NCI-H69 (cell line): ENCODE measurements at places on chromosomes 5 and 9.

- peak; percentile 10 for DNase-seq
These were observed 17.4 kb downstream of the DNAJA1 start for GRCh38 chr9:33042473-33042872.

GRCh38 chr9:128729766-128730517, 6.0 kb upstream of the ZDHHC12 start:
- peak; percentile 74 for DNase-seq

DNA sequence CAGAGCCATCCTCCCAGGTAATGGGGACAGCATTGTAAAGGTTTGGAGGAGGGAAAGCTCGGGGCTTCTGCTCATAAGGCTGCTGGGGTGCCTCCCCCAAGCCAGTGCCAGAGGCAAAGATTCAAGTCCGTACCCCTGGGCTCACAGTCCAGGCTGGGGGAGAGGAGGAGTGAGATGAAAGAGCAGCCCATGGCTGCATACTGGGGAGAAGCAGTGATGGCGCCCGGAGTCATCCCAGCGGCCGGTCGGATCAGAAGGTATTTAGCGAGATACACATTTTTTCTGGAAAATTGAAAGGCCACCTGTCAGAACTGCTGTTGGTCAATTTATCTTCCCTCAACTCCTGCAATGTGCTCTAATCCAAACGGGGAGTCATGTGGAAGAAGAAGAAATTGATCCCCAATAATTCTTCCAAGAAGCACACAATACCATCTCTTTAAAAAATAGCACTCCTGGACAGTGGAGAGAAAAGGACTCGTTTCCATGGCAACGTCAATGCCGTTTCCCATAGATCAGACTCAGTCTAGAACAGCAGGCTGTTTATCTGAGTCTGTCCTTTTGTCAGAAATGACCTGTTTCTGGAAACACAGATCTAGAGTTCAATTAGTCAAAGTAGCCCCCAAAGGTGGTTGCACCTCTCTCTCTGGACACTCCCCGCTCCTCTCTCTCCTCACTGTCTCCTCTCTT, 65.9 kb downstream of the NSG2 start:
- DNase-seq, result no peak

DNA sequence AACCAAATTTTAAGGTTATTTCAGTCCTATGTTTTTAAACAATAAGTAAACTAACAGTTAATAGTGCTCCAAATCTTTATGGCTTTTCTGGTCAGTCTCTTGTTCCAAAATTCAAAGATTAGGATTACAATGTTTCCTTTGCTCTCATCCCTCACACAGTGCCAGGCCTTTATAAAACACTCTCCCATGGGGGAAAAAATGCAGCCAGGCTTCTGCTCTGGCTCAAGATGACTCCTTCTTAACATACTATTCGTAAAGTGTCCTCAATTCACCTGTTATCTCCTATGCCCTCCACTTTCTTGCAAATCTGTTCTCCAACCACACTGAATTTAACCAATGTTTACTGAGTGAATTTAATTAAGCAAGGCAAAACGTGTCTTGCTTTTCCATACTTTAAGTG, 1.4 kb downstream of the CEP120 start:
- DNase-seq, result peak; percentile 41

DNA sequence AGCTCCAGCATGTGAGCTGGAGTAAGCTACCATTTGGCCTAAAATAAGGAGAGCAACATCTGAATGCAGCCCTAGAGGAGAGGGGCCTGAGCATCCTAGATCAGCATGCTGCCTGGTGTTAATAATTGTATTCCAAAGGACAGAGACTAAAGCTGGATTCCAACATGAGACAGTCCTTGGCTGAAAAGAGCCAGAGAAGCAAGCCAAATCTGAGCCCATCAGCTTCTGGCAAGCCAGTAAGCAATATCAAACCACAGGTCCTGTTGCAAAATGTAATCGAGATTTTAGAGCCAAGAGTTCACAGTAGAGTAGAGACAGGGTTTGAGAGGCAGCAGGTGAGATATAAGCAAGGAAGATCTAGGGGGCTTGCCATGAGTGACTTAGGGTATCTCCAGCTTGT, 42.3 kb upstream of the DMAC1 start:
- DNase-seq, result no peak

GRCh38 chr5:134263801-134264200, 37.9 kb upstream of the PPP2CA start:
- DNase-seq, result no peak
